ENCODE measurements at places on chromosomes 1 and 21.
A peak's percentile ranks its signal among the peaks of the same experiment; 100 is the strongest.

DNA sequence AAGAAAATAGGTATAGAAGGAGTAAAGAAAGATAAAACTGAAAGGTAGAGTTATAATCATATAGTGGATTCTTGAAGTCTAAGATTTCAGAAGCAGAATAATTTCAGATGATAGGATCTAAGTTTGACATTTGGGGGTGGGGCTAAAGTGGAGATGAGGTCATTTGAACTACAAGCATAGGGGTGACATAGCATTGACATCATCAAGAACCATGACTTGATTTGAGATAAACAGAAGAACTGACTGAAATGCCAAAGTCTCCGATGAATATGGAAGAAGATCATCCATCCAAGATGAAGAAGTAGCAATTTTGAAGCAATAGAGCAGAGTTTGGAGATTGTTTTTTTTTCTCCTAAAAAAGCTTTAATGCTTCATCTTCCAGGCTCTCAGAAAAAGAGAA, 122.3 kb downstream of the MACF1 start:
- DNase-seq: no peak

GRCh38 chr1:8816831-8817411, 519 bp downstream of the RERE start:
- DNase-seq: peak; percentile 26

GRCh38 chr1:30768159-30768829, 10.7 kb upstream of the LAPTM5 start:
- no peak for DNase-seq

DNA sequence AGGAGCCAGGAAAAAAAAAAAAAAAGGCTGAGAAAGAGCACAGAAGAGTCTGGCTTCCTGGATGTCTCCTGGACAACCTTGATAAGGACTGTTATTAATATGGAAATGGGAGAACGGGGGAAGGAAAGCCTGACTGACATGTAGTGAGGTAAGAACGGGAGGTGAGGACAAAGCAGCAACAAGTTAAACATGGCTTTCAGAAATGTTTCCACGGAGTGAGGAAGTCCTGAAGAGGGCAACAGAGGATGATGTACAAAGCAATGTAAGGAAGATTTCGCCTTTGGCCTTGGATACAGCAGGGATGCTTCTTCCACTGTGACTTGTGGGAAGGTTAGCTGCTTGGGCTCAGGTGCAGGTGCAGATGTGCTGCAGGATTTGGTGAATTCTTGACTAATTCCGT, 11.9 kb upstream of the NIBAN1 start:
- no peak for DNase-seq

- DNase-seq: no peak
Measured at GRCh38 chr1:65235867-65236805, 73.2 kb upstream of the DNAJC6 start.

- no peak for DNase-seq
Measured at GRCh38 chr1:244391761-244392160, 59.9 kb downstream of the ADSS2 start.

DNA sequence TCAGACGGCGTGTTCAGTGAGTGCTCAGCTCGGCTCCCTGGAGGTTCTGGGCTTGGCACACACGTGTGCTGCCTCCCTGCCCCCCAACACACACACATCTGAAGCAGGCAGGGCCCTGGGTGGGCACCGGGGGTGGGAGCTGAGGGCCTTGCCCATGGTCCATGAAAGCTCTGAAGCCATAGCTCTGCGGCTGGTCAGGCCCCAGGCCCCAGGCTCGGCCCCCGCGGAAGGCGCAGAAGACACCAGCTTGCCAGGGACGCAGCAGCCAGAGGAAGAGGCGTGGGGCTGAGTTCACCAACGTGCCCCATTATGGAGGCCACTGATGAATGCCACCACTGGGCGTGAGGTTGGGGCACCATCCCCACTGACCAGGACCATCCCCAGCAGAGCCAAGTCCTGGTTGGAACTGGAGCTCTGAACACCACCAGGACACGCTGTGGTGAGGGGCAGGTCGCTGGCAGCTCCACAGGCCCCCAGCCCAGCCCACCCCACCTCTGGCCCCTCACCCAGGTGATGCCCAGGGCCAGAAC, 4.2 kb downstream of the AURKAIP1 start:
- DNase-seq: no peak

DNA sequence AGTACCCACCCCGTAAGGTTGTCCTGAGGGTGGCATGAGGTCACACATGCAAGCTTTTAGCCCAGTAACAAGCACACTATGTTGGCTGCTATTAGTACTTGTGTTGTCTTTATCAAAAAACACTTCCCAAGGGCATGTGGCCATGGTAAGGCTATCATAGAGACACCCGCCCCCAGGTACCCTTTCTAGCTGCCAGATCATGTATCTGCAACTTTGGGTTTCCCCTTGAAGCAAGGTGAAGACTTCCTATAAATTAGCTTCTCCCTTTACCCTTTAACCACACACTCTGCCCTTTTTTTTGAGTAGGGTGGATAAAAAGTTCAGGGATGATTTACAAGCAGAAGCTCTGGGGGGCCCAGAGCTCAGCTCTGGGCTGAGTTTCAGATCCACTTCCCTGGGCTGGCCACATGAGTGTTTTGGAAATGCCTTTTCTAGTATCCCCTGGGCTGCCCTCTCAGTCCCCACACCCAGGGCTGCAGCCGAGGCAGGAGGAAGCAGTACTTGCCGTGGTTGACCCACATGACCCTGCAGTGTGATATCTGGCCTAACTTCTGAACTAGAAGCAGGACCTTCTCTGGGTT, 2.0 kb downstream of the ZDHHC18 start:
- peak; percentile 18 for DNase-seq

DNA sequence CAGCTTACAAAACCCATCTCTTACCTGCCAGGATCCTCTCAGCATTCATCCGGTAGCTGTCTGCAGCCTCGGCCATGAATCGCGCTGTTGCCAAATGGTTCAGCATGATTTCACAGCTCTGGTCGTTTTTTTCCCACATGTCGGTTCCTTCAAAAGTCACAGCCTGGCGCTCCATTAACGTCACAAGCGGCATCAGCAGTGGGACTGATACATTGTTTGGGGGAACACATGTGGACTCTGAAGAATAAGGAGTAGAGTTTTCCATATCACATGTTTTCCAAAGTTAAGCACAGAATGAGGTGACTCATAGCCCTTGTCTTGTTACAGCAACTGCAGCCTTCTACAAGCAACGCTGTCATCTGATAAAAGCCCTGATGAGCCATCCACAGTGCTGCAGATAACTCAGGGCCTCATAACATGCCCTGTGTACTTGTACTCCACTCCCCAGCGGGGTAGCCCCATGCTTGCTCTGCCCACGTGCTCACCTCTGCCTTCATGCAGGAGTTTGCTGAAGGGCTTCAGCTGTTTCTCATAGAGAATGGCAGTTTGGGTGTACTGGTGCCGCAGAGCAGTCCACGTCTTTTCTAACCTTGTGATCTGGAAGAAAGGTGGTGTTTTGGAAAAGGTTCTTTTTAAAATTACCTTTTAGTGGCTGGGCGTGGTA, 114.2 kb downstream of the BCAR3 start:
- DNase-seq: no peak

DNA sequence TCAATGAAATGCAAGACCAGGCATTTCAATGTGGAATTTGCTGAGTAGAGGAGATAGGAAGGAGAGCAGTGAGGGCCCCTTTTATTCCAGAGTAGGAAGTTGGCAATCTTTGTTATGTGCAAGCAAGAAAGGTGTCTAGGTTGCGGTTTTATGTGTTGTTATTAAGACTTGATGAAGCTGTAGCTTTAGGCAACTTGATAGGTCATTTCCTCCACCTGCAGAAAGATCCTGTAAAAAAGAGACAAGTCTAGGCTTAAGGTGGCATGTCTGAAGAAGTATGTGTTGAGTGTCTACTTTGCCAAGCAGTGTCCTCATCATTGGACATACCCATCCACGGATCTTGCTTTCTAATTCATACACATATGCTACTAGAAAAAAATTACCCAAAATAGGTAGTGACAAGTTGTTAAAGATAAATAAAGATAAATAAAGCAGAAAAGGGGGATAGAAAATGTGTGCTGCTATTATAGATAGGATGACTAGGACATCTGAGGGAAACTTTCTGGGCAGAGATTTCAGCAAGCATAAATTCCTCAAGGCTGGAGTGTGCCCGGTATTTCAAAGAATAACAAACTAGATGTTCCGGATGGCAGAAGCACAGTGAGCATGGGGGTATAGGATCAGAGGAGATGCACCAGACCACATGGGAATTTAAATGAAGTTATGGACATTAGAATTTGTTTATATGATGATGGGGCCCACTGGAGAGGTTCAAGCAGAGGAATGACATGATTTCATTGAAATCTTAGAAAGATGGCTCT, 335.0 kb downstream of the TGFB2 start:
- no peak for DNase-seq

DNA sequence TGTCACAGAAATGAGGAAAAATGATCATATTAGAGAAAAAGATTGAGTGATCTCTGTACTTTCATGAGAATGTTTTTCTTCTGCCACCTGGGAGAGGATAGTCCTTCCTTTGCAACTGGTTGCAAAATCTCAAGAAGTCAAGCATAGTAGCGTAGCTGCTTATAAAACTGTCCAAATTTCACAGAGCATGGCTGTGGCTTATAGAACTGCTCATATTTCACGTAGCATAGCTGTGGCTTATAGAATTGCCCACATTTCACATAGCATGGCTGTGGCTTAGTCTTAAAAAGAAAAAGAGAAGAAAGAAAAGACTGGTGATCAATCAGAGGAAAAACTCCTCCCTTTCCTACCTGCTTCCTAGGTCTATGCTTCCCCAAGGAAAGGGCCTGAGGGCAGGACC, 329.5 kb downstream of the SIPA1L2 start:
- no peak for DNase-seq

DNA sequence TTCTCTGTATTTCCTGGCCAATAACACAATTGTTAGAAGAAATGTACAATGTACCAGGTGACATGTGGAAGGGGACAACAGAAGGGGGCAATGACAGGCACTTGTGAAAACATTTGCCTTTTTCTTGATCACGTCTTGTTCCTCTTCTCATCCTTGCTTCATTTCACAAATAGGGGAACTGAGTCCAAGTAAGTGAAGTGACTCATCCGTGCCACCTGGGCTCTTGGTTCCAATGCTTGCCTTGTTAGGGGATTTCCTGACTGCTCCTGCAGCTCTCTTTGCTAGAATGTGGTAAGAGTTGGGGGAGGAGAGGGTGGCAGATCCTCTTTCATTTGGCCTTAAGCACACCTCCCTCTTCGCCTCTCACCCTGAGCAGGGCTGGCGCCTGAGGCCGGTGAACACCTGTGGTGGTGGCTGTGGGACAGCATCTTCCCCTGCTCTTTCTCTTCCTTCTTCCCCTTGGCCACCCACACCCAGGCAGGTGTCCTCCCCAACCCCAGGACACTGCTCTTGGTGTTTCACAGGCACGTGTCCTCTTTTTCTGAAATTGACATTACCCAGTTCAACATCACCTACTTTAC, 2.2 kb upstream of the RHEX start:
- DNase-seq: peak; percentile 19

GRCh38 chr1:97384294-97384968, 536.4 kb downstream of the DPYD start:
- no peak for DNase-seq

DNA sequence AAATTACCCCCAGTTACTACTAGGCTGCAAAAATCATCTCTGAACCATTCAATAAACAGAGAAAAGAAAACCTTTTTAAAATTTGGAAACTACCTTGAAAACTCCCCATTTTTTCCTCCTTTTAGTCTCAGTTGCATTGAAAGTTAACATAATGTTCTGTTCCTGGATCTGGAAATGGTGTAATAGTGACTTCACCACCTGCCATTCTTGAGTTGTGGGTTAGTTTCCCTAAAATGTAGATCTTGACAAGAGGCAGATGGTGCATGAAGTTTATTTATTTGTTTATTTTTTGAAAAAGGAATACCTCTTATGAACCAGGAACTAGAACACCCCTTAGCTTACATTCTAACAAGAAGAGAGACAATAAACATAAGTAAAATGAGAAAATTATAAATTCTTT, 72.8 kb downstream of the ATF6 start:
- DNase-seq: no peak

Measured in CD4-positive, alpha-beta T cell treated with Interleukin-6 for 4 hours (primary cell).